ENCODE measurements at places on chromosomes 16 and 17.
A peak's percentile ranks its signal among the peaks of the same experiment; 100 is the strongest.

GRCh38 chr16:52066962-52067361 is 480.0 kb downstream of the TOX3 start:
- DNase-seq: no peak

- no peak for DNase-seq
These were observed 444.7 kb downstream of the HS3ST3B1 start for GRCh38 chr17:14745541-14745940.

DNA sequence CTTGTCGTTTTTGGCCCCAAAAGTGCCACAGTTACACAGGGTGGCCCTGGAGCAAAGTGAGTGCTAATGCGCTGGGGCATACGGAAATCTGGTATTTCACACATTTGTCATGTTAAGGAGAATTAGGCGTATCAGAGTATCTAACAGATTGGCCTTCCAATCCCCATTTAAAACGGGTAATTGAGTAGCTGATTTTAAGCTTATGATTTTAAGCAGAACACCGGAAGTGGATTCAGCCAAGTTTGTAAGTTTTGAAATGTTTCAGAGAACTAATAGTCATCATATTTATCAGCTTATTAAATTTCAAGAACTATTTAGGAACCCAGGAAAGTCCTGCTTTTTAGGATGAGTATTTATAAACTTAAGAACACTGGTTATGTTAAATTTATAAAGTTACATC is 19.5 kb downstream of the LRRC75A start:
- no peak for DNase-seq

DNA sequence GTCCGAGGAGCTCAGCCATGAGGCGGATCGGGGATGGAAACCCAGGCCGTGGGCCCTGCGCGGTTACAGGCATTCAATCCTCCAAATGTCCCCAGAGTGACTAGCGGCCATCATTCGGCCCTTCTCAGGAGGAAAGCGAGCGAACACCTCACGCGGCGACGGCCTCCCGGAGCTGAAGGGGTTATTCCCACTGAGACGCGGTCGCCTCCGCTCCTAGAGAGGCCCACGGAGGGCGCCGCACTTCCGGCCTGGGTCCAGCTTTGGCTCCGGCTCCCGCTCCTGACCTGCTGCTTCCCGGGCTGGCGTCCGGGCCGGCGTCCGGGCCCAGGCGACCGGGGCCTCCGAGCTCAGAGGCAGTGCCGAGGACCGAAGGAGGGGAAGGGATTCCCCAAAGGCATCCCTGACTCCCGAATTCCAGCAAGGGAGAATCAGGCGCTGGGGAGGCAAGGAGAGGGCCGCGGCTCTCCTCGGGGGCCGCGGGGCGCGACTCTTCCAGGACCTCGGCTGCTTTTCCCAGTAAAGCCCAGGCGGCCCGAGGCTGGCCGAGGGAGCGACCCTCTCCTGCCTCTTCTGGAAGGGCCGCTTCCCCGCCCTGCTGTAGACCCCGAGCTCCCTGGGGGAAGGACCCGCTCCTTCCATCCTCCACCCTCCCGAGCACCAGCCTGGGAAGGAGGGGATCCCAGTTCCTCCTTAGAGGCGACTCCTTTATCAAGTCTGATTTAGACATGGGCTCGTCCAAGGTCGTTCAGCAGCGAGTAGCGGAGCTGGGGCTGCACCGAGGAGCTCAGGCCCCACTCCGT is 18.6 kb upstream of the ZNF629 start:
- peak; percentile 24 for DNase-seq

DNA sequence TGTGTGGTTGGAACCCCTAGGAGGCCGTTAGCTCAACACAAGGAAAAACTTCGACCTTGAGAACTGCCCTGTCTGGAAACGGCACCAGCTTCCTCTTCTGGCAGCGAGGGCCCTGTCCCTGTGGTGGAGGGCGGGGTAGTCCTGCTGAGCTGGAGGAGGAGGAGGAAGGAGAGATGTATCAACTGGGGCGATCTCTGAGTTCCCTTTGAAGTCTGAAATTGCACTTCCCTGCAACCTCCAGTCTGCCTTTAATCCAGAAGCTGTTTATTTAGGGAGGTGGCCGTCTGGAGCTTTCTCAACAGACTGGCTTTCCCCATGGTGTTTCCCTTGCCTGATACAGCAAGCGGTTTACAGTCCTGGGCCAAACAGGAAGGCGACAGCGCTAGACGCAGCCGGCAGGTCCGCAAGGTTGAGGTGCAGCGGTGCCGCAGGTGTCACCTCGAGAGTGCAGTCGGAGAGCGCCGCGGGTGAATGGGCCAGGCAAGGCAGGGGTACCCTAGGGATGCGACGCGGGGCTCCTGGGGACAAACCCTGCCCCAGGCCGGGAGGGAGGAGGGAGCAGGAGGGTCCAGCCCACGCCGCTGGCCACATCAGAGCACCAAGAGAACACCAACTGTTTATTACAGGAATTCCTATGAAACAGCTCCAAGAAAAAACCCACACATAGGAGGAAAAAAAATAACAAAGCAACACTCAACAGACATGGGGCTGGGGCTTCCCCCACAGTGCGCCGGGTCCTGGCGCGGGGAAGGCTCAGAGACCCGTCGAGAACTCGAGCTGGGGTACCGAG is 11.4 kb upstream of the MRPS23 start:
- DNase-seq: no peak

GRCh38 chr16:69381231-69381630 is 4.6 kb downstream of the TERF2 start:
- DNase-seq: no peak

GRCh38 chr16:68111379-68111778 is 26.2 kb downstream of the NFATC3 start:
- no peak for DNase-seq

DNA sequence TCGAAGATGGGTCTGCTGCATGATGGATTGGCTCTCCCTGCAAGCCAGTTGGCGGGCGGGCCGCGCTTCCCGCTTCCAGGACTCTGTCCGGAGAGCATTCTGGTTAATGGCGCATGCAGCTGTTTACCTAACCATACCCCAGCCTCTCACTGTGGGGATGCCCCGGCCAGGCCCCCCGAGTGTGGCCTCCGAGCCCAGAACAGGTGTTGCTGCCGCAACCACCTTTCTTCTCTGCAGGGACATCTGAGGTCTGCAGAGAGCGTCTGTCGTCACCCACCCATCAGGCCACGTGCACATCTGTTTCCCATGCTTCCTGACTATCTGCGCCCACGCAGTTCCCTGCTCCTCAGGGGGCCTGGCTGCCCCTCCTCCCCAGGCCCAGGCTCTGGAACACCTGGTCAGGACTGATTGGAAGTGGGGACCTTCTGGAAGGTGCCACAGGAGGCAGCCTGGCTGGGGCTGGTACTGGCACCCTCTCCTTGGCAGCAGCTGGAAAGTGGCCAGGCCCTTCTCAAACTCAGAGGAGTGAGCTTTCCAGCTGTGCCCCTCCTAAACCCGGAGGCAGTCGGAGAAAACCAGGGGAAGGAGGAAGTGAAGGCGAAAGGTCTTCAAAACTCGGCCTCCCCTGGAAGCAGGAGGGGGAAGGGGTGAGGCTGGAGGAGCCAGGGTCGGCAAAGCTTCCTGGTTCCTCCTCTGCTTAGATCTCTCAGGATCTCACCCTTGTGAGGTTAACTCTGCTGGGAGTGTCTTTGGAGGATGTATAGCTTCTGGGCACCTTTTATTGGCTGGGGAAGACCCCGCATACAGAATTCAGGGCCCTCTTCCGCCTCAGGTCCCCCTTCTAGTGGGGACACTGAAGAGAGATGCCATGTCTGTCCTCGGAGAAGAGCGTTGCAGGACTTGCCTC is 64.5 kb upstream of the CIBAR2 start:
- DNase-seq: no peak

DNA sequence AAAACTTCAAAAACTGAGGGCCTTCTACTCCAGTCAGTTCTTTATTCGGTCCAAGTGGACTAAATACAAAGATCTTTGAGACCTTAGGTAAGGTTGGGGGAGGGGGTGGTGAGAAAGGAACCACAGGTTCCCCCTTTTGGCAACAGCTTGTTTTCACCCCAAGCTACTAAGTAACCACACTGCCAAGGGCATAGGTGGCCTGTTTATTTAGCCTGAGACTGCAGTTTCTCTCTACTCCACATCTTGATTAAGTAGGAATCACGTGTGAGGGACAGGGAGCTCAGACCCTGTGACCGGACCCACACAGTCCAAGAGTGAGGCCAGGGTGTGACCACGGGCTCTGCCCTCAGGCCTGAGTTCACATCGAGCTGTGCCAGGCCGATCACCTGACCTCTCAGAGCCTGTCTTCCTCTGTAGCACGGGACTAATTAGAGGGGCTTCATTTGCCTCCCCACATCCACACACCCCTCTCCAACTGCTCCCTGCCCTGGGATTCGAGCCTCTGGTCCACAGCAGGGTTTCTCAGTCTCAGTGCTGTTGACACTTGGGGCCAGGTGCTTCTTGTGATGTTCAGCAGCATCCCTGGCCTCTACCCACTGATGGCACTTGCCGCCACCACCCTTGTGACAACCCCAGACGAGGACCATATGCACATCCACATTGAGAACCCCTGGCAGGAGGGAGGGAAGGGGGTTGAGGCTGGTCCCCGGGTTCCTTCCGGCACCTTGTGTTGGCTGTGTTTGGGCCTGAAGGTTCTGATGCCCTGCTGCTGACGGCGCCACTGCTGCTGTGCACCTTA is 17.8 kb downstream of the ST6GALNAC2 start:
- no peak for DNase-seq
